T follicular helper cell (primary cell): ENCODE measurements at places on chromosomes 4 and X.

DNA sequence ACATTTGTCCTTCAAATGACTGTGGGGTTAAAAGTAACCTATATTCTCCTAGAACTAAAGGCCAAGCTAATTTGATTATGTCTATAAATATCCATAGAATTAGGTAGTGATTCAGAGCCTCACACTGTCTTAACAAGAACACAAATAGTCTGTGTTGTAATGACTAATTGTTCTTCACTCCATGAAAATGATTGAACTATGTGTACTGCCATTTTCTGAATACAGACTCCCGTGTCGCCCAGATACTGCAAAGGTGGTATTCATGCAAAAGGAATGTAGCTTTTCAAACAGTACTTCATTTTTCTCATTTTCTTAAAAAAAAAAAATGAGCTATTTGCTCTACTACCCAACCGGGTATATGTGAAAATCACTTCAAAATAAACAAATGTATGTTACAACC lies 11.3 kb upstream of the PHKA2 start:
- no peak for DNase-seq

- DNase-seq, result no peak
These were observed 709.3 kb downstream of the PCDH18 start for GRCh38 chr4:136823020-136823419.

DNA sequence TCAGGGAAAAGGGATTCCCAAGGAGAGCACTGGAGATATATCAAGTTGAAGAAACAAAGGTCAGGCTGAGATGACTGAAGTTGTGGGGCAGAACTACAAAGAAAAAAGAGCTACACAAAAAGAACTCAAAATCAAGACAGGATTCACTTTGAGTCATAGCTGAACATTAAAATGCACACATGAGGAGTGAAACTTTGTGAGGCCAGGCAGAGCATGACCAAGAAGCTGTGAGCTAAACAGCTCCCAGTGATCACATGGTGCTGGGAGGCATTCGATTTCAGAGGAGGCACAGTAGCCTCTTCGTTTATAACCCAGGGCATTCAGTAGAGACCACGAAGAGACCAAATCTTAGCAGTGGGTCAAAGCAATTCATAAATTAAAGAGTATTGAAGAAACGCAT lies 145.3 kb downstream of the ATRX start:
- no peak for DNase-seq

DNA sequence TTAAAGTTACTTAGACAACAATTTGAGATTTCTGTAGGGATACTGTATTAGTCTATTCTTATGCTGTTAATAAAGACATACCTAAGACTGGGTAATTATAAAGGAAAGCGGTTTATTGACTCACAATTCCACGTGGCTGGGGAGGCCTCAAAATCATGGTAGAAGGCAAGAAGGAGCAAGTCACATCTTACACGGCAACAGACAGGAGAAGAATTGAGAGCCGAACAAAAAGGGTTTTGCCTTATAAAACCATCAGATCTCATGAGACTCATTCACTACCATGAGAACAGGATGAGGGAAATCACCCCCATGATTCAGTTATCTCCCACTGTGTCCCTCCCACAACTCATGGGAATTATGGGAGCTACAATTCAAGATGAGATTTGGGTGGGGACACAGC lies 11.0 kb downstream of the PTTG2 start:
- no peak for DNase-seq

DNA sequence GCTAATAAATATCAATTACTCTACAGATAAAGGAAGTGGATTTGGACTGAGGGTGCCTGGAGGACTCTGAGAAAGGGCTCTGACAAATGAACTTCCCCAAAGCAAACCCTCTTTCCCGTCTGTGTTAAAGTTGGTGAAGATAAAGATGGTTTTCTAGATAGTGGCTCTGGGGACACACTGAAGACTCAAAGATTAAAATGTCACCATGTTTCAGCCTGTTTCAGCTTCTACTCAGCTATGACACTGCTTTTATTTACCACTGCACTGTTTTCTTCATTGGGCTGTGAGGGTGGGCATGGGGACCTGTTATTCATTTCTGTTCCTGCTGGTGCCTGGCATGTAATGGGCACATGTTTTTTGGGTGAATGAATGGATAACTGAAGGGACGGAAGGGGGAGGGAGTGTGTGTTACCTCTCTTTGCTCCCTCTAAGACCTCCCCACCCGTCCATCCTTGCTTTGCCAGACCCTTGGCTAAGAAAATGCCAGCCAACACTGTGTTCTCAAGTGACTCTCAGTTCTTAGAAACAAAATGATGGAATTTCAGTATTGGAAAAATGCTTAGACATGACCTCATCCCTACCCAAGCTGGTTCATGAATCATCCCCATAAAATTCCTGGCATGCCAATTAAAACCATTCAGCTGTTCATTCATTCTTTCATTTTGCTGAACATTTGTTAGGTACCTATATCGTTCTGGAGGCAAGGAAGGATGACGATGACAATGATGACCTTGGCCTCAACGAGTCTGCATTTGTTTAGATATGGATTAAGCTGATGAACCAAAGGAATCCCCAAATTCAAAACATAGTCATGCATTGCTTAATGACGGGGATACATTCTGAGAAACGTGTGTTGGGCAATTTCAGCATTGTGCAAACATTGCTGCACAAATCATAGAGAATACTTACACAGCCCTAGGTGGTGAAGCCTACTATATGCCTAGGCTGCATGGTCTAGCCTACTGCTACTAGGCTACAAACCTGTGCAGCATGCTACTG lies 13.4 kb upstream of the STK32B start:
- DNase-seq, result no peak

DNA sequence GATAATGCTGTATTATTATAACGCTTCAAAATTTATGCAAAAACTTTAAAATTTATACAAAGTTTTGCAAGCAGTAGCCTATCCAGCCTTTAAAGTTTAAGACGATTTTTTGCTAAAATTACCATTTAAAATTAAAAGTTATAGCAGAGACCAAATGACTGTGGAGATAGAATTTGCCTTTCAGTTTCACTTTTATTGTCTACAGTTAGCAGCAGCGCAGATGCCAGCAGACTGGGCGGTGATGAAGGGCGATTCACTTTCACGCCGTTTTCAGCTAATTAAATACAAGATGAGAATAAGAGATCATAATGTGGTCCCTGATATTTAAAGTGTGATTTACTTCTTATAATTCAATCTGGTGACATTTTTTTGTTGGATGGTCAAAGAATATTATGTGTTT lies 1381.5 kb upstream of the ADGRL3 start:
- no peak for DNase-seq

DNA sequence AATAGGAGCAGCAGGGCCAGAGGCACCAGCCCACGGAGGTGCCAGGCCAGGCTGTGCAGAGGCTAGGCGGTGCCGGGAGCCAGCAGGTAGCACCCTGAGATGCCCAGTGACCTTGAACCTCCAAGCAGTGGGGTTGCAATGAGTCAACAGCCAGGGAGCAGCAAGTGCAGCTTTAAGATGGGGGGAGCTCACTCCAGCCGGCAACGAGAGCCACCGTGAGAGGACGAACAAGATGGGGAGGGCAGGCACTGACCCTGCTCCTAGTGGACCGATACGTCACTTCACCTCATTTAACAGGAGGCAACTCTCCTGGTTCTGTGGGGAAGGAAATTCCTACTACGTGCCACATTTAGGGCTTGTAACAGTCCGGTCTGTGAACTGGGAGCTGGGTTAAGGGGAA lies 4.8 kb downstream of the LETM1 start:
- DNase-seq, result no peak

GRCh38 chr4:55947912-55948725 lies 626 bp upstream of the CEP135 start:
- peak; percentile 40 for DNase-seq

GRCh38 chr4:16687011-16687410 lies 211.4 kb downstream of the LDB2 start:
- DNase-seq, result no peak

- DNase-seq, result no peak
These were observed 208.4 kb downstream of the ANTXR2 start for GRCh38 chr4:79864500-79865200.

DNA sequence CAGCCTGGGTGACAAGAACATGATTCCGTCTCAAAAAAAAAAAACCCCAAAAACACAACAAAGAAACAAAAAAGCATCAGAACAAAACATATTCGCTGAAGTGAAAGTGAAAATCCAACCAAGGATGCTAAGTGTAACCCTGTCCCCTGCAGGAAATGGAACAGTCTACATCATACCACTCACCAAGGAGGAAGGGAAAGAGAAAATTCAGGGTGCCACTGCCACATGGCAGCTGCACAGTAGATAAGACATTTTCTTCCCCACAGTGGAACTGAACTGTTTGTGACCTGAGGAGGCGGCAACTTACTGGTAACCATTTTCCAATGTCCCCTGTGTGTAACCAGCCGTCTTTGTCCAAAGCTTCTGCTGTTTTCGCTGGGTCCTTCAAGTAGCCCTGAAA lies 28.2 kb upstream of the CENPU start:
- DNase-seq, result no peak

- DNase-seq, result no peak
These were observed 76.2 kb downstream of the STARD8 start for GRCh38 chrX:68723491-68724155.
